Right forelimb (tissue), 1 donor: ENCODE measurements at places on chromosomes 7 and 10.

- DNase-seq: peak; percentile 78
Observed at GRCh38 chr10:36725581-36726520, 399.5 kb upstream of the ANKRD30A start.

- DNase-seq: no peak
Observed at GRCh38 chr10:13276749-13277365, 23.0 kb downstream of the PHYH start.

DNA sequence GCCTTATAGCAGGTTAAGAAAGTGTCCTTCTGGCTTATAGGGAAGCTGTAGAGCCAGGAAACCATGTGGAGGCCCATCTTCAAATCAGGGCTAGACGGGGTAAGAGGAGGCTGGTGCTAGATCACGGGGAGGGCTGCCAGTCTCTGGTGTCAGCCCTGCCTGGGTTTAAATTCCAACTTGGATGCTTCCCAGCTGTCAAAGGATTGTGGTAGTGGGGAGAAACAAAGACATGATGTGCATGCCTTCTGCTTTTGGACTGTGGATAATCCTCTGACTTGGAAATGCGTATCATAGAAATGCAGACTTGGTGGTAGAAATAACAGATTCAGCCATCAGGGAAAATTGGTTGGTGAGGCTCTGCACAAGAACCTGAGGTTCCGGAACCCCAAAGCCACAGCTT is 325.6 kb downstream of the PHTF2 start:
- no peak for DNase-seq

GRCh38 chr7:140008755-140009610 is 53.8 kb downstream of the PARP12 start:
- DNase-seq: no peak

DNA sequence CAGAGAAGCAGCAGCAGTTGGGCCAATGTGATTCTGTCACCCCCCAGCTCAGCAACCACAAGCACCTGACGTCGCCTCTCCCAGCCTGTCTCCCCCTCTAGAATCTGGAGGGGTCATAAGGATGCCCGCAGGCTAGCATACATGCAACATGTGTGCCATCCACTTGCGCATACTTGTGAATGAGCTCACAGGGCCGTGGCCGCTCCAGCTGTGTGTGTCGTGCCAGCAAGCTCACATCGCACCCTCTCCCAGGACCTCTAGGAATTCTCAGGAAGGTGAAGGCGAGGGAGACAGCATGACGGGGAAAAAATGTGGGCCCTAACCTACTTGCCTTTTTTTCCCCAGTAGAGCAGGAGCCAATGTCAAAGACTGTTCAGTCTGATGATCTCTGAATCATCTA is 80.3 kb downstream of the STRA8 start:
- no peak for DNase-seq

GRCh38 chr7:128818694-128819093 is 11.5 kb upstream of the FLNC start:
- no peak for DNase-seq

GRCh38 chr7:43649755-43650274 is 66.9 kb downstream of the STK17A start:
- DNase-seq: no peak

GRCh38 chr10:1709161-1709560 is 28.2 kb downstream of the ADARB2 start:
- no peak for DNase-seq

DNA sequence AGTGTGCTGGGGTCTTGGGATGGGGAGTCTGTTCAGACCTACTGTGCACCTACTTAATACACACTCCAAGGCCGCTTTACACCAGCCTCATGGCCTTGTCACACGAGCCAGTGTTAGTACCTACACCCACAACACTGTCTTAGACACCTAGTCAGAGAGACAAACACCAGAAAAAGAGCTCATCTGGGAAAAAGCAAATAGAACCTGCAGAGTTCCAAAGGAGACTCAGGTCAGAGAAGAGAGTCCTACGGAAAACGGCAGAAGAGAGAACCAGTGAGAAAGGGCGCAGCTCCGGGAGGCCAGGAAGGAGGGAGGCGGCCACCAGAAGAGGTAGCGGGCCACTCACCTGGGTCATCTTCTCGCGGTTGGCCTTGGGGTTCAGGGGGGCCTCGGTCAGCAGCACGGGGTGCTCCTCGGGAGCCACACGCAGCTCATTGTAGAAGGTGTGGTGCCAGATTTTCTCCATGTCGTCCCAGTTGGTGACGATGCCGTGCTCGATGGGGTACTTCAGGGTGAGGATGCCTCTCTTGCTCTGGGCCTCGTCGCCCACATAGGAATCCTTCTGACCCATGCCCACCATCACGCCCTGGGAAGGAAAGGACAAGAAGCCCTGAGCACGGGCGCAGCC is 105.3 kb upstream of the TNRC18 start:
- DNase-seq: no peak
